Nucleus accumbens (tissue), 56 donors: ENCODE measurements at places on chromosomes 13 and 19.
A peak's percentile ranks its signal among the peaks of the same experiment; 100 is the strongest.

DNA sequence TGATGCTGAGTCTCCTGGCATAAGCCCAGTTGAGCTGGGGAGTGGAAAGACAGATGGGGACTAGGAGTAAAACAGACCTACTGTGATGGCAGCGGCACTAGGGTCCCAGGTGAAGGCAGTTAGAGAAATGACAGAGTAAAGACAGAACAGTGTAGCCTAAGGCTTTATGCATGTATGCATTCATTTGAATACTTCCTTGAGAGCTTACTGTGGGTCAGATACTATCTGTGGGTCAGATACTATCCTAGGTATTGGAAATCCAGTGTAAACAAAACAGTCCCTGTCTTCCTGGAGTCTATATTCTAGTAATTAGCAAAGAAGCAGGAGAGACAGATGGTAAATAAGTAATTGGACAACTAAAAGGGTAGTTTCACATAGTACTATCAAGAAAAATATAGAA is 73.7 kb upstream of the LRCH1 start:
- DNase-seq, result no peak

GRCh38 chr13:19927117-19927748 is 31.3 kb upstream of the ZMYM2 start:
- DNase-seq, result no peak

- no peak for DNase-seq
Measured at GRCh38 chr13:83825676-83826075, 56.6 kb downstream of the SLITRK1 start.

DNA sequence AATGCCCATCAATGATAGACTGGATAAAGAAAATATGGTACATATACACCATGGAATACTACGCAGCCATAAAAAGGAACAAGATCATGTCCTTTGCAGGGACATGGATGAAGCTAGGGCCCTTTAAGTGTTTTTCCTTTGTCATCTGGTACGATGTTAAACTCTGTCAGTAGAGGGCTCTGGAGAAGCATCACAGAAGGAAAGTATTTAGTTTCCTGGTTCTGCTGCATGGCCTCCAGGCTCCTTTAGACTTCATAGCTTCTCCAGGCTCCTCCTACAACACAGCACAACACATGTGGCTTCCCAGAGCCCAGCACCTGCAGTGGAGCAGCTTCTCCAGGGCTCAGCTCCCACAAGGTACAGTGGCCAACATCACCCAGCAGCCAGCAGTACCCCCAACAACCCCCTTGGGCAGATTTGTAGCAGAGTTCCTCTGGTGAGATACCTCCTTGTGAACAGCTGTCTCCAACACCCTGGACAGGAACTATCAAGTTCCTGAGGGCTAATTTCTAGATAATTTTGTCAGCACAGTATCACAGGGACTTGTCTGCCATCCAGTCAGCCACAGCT is 63.4 kb downstream of the KCTD12 start:
- DNase-seq, result no peak

DNA sequence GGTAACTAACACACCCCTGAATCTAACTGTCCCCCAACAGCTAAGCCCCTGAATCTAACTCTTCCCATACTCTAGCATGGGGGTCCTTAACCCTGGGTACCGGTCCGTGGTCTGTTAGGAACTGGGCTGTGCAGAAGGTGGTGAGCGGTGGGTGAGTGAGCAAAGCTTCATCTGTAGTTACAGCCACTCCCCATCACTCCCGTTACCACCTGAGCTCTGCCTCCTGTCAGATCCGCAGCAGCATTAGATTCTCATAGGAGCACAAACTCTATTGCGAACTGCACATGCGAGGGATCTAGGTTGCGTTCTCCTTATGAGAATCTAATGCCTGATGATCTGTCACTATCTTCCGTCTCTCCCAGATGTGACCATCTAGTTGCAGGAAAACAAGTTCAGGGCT is 6.2 kb upstream of the PHLDB3 start:
- no peak for DNase-seq

- DNase-seq, result peak; percentile 66
Measured at GRCh38 chr19:50537306-50537685, 23.6 kb upstream of the ASPDH start.

DNA sequence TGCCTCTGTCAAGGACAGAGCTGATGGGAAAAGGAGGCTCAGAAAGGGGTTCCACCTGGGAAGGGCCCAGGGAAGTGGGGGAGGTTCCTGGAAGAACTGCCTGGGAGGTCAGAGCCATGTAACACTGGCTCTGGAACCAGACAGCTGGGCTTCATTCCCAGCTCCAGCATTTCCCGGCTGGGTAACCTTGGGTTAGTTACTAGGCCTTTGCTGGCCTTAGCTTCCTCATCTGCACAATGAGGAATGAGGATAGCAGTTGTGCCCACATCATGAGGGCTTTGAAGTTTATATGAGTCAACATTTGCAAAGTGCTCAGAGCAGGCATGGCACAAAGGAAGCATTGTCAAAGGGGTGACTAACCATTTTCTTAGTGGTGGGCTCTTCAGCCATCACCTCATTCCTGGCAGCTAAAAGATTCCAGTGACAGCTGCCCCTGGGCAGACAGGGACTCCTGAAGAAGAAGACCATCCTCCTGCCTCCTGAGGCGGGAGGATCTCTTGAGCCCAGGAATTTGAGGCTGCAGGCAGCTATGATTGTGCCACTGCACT is 1.7 kb upstream of the DNAJB1 start:
- no peak for DNase-seq
